ENCODE measurements at places on chromosomes 16 and 17.

DNA sequence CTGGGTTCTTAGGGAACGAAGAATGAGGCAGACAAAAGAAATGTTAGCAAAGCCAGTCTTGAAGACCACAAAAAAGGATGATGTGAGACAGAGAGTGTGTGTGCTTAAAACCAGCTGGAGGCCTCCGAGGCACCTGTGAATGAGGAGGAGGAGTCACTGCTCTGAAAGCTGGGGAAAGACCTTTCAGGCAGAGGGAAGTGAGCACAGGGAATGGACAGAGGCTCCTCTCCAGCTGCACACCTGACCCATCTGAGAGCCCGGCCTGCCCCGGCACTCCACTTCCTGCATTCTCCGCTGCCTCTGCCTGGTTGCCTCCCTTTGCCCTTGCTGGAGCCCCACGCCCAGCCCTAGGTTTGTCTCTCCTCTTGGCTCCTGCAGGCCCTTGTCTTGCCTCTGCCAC, 55.2 kb upstream of the SREBF1 start:
- DNase-seq: no peak

DNA sequence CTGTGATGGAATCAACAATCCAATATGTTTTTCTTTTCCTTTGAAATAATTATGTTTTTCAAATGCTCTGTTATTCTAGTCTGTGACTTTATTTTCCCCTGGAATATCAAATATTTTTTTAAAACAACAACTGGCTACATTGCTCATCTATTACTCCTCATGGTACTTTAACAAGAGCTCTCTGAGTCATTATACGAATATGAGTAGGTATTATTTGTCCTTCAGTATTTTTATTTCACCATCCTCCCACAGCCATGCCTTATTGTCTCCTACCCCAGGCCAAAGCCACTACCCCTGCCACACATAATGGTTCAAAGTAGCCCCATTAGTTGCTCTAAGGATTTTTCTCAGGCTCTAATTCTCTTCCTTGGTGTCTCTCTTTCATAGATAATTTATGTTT, 1572.3 kb downstream of the CDH8 start:
- DNase-seq: no peak

DNA sequence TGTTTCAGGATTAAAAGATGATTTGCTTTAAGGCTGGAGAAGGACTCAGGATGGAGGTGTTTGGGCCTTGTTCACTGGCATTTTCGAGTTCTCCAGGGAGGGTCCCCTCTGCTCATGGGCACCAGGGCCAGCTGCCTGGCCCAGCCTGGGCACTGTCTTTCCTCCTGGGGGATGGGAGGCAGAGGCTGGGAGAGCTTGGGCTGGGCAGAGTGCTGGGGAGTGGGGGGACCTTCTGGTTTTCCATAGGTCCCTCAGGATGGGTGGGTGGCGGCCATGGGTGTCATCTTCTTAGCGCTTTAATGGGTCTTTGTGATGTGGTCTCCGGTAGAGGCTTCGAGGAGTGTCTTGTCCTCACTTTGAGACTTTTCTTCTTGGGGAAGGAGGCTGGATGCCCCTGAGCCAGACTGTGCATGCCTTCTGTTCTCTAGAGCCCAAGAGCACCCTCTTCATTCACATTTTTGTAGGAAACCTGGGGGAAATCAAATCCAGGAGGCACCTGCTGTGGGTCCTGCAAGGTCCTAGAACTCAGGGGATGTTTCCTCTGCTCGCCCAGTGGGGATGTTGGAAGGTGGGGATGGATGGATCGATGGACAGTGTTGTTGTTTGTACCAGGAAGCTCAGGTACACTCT, 5.7 kb downstream of the NKD1 start:
- DNase-seq: no peak

DNA sequence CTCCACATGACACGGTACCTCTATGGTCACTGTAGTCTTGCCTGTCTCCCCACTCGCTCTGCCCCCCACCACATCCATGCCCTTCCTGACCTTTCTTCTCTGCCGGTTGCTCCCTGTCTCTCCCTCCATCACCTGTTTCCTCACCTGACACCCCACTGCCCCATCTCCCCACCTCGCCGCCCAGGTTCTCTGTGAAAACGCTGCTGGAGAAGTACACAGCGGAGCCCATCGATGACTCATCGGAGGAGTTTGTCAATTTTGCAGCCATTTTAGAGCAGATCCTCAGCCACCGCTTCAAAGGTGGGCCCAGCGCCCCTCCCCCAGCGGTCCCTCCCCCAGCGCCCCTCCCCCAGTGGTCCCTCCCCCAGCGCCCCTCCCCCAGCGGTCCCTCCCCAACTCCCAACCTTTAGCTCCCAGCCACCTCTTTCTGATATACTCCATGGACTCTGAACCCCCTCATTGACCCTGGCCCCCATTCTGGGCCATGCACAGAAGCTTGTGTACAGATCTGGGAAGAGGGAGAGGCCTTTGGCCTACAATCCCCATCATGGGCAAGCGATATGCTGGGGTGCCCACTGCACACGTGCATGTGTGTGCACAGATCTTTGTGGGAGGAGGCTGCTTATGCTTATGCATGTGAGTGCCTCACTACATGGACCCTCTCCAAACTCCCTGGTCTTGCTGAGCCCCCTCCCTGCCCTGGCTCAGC, 4.1 kb downstream of the RUNDC3A start:
- no peak for DNase-seq

DNA sequence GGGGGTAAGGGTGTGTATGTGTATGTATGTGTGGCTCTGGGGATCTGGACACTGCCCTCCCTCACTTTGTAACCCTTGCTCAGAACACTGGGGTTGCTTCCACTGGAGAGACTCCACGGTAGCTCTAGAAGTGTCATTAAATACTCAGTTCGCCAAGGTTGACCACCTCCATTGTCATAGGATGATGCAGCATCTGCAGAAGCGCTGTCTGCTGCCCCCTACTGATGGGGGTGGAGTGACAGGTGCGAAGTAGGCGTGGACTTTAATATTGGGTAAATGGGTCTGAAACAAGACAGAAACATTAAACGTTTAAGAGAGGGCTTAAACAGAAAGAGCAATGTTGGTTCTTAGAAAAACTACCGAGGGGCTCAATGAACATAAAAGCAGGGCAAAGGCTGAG, 35.5 kb upstream of the STAC2 start:
- no peak for DNase-seq

DNA sequence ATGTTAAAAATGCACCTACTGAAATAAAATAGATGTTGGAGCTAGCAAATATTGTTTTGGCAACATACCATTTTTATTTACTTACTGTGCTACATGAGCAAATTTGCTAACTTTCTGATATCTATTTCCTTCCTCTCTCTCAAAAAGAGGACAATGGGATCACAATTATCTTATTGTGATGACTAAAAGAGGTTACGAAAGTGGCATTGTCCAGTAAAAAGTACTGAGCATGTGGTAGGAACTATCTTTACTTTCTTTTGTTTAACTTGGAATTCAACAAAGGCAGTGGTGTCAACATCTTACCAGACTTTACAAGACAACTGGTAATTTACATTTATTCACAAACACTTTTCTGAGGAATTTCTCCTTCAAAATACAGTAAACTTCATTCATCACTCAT, 1542.6 kb upstream of the CDH8 start:
- DNase-seq: no peak

- no peak for DNase-seq
Measured at GRCh38 chr16:57759541-57760356, 24.2 kb downstream of the KATNB1 start.

DNA sequence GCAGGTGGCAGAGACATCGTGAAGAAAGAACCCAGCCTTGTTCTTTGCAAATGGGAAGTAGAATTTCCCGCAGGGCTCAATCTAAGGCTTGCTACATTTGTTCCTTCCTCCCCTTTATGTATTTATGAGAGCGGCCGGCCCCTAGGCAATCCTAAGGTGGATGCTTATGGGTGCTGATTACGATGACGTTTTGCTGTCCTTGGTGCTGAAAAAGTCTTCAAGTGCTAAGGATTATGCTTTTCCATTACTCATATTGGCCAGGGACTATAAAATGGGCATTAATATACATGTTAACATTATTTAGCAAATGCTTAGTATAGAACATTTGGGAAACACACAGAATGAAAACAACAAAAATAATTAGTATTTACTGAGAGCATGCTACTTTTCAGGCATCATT, 313.3 kb upstream of the XYLT1 start:
- DNase-seq: no peak

DNA sequence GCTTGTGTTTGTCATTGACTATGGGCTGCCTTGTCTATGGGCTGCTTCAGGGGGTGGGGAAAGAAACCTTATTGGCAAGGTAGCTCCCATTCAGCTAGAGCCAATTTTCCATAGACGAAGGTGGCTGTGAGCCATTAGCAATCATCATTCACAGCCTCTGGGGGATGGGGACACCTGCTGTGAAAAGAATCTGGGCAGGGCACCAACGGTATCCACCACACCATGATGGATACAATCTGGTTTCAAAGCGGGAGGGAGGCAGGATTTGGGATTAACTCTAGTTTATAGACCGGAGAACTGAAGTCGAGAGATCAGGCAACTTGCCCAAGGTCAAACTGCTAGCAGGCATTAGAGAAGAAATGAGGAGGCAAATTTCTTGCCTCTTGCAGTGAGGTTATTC, 182.3 kb downstream of the SHISA9 start:
- no peak for DNase-seq

GRCh38 chr16:168424-168823, 2.6 kb downstream of the HBM start:
- DNase-seq: no peak

GRCh38 chr17:29159306-29159860, 20.8 kb downstream of the MYO18A start:
- DNase-seq: no peak

DNA sequence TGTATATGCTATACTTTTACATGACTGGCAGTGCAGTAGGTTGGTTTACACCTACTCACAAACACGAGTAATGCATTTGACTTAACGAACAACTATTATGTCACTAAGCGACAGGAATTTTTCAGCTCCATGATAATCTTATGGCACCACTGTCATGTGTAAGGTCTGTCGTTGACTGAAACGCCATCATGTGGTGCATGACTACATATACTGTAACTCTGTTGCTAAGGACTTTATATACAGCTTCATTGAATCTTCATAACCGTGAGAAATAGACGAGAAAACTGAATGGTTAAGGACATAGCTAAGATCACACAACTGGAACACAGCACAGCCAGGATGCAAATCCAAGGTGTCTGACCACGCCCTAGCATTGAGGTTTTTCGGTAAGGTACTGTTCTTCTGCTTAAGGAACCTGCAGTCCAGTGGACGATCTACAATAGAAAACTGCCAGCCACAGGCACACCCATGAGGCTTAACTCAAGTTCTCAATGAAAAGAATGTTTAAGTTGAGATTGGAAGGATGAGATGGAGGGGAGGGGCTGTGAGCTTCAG, 3.3 kb downstream of the CFAP20 start:
- no peak for DNase-seq

- DNase-seq: no peak
Measured at GRCh38 chr16:20829536-20829935, 23.2 kb downstream of the REXO5 start.

GRCh38 chr17:921161-921560, 58.4 kb downstream of the NXN start:
- DNase-seq: no peak

- DNase-seq: no peak
Measured at GRCh38 chr17:34930283-34930682, 31.0 kb downstream of the CCT6B start.

- DNase-seq: no peak
Measured at GRCh38 chr16:84874004-84874435, 54.2 kb downstream of the CRISPLD2 start.

DNA sequence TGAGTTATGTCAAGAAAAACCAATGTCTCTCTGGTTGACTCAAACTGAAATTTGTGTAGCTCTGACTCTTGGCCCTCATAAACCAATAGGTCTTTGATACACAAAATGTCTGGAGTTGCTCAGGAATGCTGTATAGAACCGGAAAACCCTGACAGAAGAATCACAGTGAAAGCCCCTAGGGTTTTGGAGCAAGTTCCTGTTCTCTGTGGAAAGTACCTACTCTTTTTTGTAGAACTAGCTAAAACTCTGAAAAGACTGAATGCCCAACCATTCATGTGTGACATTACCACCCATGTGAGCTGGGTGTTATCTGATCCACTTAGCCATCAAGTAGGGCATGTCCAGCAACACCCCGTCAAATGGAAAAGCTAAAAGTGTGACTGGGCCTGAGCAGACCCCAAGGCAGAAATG, 28.8 kb downstream of the CCL4 start:
- no peak for DNase-seq

DNA sequence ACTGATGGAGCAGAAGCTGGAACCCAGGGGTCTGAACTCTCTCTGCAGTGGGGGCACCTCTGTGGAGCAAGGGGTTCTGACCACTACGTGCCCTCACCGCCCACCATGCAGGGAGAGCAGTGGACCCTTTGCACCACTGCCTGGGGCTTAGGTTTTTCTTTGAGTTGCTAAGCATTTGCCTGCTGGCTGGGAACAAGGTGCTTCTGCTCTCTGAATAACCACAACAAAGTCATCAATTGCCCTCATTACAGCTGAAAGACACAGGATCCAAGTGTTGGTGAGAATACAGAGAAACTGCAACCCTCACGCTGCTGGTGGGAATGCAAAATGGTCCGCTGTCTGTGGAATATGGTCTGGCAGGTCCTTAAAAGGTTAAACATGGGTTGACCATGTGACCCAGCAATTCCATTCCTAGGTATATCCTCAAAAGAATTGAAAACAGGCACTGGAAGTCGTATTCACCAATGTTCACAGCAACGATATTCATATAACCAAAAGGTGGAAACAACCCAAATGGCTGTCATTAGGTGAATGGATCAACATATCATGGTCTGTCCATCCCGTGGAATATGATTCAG, 22.8 kb downstream of the NLRC3 start:
- DNase-seq: no peak

- no peak for DNase-seq
Measured at GRCh38 chr17:75830164-75831031, 13.8 kb downstream of the UNC13D start.

GRCh38 chr17:2723505-2723996, 12.0 kb upstream of the CLUH start:
- DNase-seq: no peak

- no peak for DNase-seq
Measured at GRCh38 chr16:67129422-67129821, 19.7 kb downstream of the PHAF1 start.
